Stimulated activated CD8-positive, alpha-beta memory T cell treated with anti-CD3 and anti-CD28 coated beads, Interleukin-7, amount 100 ng/mL, for 48 hours (primary cell): ENCODE measurements at places on chromosomes 1 and 21.

GRCh38 chr1:22711591-22712501 lies 1.2 kb downstream of the EPHB2 start:
- DNase-seq, result no peak

- DNase-seq, result no peak
Measured at GRCh38 chr1:43992232-43992995, 1.0 kb downstream of the CCDC24 start.

- DNase-seq, result no peak
Measured at GRCh38 chr1:25651824-25652741, 35.5 kb downstream of the MAN1C1 start.

GRCh38 chr1:21871943-21872342 lies 59.9 kb downstream of the LDLRAD2 start:
- DNase-seq, result no peak

DNA sequence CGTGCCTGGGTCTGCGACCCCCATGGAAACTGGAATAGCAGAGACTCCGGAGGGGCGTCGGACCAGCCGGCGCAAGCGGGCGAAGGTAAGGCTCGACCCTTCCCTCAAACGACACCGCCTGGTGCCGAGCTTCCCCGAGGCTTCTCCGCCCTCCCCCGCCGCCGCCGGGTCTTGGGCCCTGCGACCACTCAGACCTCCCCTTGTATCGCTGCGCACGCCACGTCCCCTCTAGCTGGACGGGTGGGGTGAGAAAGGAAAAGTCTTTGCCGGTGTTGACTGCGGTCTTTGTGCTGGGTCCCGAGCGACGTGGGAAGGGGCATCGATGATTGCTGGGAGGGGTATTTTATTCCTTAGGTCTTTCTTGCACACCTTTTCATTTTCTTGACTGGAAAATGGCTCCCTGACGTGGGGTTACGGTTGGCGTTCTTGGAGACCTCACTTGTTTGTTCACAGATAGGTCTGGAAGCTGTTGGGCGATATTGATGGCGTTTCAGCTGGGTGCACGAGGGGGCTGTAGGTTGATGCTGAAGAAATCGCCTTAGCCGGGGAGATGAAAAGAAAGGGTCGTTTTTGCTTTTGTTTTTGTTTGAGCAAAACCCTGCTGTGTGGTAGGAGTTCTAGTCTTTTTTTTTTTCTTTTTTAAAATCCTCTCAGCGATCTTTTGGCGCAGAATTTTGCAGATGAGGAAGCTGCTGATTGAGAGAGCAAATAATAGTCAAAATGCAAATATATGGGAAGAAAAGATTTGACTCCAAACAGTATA lies 776 bp downstream of the KDM1A start:
- no peak for DNase-seq

DNA sequence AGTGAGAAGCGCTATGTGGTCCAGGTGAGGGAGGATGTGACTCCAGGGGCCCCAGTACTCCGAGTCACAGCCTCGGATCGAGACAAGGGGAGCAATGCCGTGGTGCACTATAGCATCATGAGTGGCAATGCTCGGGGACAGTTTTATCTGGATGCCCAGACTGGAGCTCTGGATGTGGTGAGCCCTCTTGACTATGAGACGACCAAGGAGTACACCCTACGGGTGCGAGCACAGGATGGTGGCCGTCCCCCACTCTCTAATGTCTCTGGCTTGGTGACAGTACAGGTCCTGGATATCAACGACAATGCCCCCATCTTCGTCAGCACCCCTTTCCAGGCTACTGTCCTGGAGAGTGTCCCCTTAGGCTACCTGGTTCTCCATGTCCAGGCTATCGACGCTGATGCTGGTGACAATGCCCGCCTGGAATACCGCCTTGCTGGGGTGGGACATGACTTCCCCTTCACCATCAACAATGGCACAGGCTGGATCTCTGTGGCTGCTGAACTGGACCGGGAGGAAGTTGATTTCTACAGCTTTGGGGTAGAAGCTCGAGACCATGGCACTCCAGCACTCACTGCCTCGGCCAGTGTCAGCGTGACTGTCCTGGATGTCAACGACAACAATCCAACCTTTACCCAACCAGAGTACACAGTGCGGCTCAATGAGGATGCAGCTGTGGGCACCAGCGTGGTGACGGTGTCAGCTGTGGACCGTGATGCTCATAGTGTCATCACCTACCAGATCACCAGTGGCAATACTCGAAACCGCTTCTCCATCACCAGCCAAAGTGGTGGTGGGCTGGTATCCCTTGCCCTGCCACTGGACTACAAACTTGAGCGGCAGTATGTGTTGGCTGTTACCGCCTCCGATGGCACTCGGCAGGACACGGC lies 2.2 kb downstream of the CELSR2 start:
- DNase-seq, result no peak

- DNase-seq, result no peak
Measured at GRCh38 chr1:111140680-111140967, 601 bp downstream of the CEPT1 start.

GRCh38 chr1:26070296-26070962 lies 3.0 kb upstream of the TRIM63 start:
- no peak for DNase-seq

- DNase-seq, result no peak
Measured at GRCh38 chr1:231550448-231550781, 21.9 kb downstream of the TSNAX start.

- DNase-seq, result no peak
Measured at GRCh38 chr1:74363220-74363619, 128.0 kb downstream of the TNNI3K start.

- DNase-seq, result no peak
Measured at GRCh38 chr1:58664881-58665280, 35.0 kb downstream of the MYSM1 start.

DNA sequence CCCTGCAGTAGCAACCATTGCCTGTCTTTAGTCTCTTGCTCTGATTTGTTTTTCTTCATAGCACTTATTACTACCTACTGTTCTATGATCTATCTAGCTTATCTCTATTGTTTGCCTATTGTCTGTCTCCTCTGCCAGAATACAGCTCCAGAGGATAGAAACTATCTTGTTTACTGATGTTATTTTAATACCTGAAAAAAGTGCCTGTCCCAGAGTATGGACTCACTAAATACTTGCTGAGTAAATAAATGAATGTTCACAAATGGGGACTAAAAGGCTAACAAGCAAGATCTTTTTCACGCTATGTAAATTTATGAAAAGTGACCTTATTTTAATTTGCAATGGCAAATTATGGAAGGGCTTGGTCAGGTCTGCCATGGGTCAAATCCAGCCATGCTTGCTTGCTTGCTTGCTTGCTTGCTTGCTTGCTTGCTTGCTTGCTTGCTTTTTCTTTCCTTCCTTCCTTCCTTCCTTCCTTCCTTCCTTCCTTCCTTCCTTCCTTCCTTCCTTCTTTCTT lies 145.3 kb downstream of the TGFB2 start:
- DNase-seq, result no peak

DNA sequence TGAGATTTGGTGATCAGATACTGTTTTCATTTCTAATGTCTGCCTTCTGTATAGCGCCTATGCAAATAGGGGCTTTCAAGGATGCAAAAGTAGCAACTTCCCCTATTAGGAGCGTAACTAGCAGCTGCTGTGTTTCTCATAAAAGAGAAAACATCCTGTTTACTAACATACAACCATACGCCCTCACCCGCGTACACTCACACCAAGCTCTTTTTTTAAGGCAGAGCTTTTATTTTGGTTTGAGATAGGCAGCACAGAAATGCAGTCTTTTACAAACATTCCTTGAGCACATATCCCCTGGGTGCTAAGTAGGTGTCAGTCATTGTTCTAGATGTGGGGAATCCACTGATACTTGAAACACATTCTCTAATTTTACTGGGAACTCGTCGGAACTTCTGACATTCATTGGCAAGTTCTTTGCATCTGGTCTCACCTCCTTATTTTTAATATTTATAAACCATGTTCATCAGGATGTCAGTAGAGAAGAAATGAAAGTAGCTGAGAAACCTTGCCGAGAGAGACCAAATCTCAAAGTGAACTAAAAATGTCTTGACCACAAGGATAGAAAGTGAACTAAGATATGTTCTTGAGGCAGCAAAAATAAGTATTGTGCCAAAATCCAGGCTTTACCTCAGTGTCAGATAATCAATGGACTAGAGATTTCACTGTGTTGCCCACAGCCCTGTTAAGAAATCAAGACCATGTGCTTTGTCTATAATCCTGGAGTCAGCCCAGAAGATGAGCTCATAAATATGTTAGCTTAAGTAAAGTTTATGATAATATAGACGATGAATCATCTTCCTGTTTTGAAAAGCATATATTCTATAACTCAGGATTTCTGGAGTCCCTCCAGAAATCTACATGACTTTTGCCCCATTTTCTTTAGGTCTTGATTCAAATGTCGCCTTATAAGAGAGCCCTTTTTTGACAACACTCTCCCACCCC lies 350.9 kb downstream of the ST6GALNAC3 start:
- no peak for DNase-seq

- no peak for DNase-seq
Measured at GRCh38 chr1:163056831-163057230, 12.3 kb upstream of the RGS4 start.

DNA sequence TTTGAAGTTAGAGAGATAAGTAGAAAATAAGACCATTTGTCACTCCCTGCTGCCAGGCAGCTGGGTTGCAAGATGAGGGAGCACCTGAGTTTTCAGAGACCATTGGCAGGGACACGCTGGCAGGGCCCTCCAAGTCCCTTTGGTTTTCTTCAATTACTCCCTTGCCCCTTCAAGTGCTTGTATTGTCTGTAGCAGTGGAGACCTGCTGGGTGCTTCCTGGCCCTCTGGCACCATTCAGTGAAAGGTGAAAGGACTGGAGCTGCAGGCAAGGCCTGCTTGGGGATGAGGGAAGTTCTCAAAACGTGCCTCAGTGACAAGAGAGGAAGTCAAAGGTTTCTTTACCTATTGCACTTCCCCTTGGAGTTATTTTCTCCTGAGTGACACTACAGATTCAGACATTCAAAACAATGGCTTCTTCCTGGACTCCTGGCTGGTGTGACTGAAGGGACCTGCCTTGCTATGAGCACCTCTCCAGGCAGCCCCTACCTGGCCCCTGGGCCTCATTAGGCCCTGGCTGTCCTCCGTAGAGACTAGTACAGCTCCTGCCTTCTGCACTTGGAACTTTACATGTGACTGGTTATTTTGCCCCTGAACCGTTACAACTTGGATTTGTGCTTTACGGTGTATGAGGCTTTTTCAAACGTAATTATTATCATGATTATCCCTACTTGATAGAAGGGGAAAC lies 100.1 kb downstream of the C1orf21 start:
- DNase-seq, result no peak

DNA sequence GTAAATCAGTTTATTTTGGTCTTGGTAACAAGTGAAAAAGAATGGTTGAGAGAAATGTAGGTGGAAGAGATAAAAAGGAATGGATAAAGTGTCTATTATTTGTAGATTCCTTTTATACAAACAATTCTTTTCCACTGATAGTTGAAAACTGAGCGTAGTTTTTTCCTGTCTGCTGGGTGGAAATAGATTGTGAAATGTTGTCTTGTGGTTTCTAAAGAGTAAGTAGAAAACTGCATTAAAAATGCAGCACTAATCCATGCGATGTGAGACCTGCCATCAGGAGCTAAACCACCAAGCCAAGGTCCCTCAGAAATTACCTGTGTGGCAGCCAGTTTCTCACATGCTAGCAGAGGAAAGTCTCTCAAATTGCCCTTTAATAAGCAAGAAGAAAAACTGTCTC lies 103.2 kb upstream of the SLC44A3 start:
- no peak for DNase-seq

DNA sequence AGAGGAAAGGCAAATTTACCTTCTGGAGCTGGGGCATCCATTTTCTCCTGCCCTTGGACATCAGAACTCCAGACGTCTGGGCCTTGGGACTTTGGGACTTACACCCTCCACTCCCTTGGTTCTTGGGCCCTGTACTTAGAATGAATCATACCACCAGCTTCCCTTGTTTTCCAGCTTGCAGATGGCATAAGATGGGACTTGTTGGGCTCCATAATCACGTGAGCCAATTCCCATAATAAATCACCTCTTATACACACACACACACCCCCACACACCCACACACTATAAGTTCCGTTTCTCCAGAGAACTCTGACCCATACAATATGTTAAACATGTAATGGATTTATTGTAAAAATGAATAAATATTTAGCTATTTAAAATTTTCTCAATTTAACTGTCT lies 185.7 kb downstream of the GIPC2 start:
- no peak for DNase-seq

- no peak for DNase-seq
Measured at GRCh38 chr1:160577671-160578070, 1.6 kb downstream of the CD84 start.

GRCh38 chr1:198520524-198521254 lies 19.8 kb downstream of the ATP6V1G3 start:
- DNase-seq, result no peak

DNA sequence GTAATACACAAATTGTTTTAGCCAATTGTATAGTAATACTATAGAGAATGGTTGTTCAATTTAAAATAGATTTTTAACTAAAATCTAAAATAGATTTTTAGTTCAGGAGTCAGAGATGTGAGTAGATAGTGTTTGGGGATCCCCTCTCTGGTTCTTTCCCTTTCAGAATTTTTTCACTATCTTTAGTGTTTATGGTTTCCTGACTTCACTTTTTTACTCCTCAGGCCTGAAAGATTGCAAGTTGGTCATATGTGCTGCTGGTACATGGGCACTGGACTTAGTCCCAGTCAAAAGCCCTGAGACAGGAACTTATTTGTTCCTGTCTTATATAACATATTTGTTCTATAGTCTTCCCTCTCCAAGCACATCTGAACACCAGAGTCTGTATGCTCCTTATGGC lies 96.8 kb upstream of the ATP1B1 start:
- DNase-seq, result no peak

DNA sequence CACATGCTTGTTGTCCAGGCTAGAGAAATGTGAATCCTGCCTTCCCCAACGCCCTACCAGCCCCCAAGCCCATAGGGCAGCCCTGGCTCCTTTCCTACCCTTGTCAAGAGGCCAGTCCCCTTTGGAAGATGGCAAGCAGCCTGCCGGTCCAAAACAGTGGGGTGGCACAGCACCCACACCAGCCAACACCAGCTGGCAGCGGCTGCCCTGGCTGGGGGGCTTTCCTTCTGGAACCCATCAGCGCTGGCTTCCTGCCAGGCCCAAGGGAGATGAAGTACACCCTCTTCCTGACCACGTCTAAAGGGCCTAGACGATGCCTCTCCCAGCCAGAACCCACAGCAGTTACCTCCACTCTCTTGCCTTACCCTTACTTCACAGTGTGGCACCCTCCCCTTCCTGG lies 24.2 kb downstream of the KCNN3 start:
- DNase-seq, result no peak

DNA sequence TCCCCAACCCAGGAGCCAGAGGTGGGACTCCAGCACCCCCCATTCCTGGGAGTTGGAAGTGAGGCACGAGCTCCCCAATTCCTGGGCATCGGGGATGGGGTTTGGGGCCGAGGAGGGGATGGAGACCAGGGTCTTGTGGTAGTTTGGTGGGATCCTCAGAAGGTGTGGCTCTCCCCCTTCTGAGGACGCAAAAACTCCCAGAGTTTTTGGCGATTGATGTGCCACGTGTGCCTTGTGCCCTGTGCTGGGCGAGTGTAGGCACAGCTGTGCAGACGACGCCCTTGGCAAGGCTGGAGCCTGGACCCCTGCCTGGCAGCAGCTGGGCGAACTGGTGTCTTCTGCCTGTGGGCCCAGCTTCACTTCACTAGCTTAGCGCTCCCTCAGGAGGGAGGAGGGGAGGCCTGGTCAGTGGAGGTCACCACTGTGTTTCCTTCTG lies 2.6 kb downstream of the GUK1 start:
- no peak for DNase-seq

- no peak for DNase-seq
Measured at GRCh38 chr1:34842952-34843371, 16.6 kb downstream of the SMIM12 start.
